Stimulated activated CD8-positive, alpha-beta memory T cell treated with anti-CD3 and anti-CD28 coated beads, Interleukin-4, amount 100 ng/mL, for 48 hours (primary cell): ENCODE measurements at places on chromosomes 7 and 10.

- DNase-seq: no peak
Observed at GRCh38 chr10:7488418-7488829, 77.6 kb upstream of the SFMBT2 start.

- DNase-seq: no peak
Observed at GRCh38 chr7:20779041-20779440, 7.6 kb downstream of the SP8 start.

GRCh38 chr7:6197801-6198551, 74.4 kb downstream of the CYTH3 start:
- DNase-seq: no peak

GRCh38 chr10:60105295-60105695, 198.9 kb upstream of the CCDC6 start:
- no peak for DNase-seq

DNA sequence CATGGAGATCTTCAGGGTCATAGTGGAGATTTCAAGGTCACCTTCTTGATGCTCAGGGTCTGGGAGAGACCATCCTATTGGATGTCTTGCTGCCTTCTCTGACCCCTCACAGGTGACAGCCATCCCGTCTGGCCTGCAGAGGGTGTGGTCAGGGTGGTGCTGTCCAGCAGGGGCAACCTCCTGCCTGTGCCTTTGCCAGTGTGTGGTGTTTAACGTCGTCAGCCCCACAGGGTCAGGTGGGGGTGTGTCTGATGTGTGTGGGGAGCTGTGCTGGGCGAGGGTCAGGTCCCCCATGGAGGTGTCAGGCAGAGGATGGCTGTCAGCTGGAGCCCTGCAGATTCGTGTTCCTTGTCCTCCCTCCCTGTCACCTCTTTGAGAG, 16.5 kb downstream of the ADCY1 start:
- no peak for DNase-seq

DNA sequence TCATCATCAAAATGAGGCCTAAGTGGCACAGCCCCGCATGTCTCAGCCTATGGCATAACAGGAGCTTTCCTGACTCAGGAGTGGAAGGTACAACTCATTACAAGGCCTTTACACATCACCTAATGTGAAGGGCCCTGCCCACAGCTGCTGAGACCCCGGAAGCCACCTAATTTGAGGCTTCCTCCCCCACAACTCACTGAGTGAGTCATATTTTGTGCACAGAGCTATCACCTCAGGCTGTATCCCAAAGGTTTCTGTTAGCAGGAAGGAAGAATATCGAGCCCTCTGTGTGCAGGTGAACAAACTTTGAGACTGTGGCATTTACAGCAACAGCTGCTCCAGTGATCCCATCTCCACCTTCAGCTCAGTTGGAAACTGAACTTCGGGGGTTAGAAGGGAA, 20.6 kb downstream of the HTR5A start:
- DNase-seq: peak; percentile 54

DNA sequence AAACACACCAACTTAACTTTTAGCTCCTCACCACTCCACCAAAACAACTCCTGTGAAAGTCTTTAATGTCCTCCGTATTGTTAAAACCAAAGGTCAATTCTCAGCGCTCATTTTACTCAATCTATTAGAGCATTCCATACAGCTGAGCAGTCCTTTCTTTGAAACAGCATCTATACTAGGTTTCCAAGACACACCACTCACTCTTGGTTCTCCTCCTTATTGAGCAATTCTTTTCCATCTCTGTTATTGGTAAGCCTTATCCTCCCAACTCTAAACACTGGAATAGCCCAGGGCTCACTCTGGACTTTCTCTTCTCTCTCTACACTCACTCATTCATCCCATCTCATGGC, 34.9 kb downstream of the COA1 start:
- DNase-seq: no peak

DNA sequence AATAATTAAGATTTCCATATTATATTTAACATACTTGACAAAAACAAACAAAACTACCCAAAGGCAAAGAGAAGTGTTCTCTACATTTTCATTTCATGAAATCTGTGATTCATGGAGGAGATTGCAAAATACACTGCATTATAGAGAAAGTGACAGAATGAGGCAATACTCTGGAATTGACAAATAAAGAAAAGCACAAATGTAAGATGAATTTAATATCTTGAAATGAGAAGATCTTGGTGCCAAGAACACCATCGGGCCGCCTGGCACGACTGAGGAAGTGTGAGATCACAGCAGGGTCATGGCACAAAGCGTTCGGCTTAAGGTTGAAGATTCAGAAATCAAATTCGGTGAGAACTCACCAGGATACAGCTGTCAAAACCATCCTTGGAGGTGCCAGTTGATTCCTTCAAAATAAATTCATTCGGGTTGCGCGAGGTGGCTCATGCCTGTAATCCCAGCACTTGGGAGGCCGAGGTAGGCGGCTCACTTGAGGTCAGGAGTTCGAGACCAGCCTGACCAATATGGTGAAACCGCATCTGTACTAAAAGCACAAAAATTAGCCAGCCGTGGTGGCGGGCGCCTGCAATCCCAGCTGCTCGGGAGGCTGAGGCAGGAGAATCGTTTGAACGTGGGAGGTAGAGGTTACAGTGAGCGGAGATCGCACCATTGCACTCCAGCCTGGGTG, 174.0 kb upstream of the PFKP start:
- DNase-seq: no peak

- DNase-seq: no peak
Observed at GRCh38 chr10:90126256-90126595, 424.8 kb downstream of the KIF20B start.

GRCh38 chr7:47400741-47401206, 181.1 kb downstream of the TNS3 start:
- no peak for DNase-seq

DNA sequence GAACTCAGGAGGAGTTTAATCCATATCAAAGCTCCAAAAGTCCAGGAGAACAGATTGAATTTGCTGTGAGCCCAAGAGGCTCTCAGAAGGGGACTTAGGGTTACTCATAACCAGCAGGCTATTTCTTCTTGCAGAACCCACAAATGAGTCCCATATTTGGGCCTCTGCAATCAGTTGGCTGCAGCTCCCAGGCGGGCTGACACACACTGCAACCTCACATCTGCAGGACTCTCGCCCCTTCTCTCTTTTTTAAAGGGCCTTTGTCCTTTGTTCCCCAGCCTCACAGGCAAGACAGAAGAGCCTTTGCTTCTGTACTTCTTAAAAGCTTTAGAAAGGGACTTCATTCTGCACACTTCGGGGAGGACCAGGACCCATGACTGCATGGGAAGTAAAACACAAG, 26.7 kb downstream of the CREB3L2 start:
- no peak for DNase-seq

DNA sequence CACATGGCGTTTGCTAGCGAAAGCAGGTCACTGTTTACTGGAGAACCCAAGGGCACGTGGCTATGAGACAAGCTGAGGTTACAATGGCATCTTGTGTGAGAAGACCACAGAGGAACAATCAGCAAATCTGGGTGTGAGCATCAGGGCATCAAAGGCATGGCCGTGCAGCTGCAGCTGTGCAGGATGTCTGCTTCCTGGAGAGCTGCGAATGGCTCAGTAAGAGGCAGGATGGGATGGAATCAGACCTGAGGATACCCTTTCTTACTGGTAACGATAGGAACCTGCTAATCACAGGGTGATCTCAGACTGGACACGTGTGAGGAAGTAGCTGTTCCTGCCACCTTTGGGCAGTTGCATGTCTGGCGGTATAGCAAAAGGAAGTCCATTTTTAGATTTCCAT, 119.5 kb downstream of the RNF216 start:
- no peak for DNase-seq

GRCh38 chr10:45581582-45582385, 90.8 kb downstream of the ZFAND4 start:
- DNase-seq: no peak

DNA sequence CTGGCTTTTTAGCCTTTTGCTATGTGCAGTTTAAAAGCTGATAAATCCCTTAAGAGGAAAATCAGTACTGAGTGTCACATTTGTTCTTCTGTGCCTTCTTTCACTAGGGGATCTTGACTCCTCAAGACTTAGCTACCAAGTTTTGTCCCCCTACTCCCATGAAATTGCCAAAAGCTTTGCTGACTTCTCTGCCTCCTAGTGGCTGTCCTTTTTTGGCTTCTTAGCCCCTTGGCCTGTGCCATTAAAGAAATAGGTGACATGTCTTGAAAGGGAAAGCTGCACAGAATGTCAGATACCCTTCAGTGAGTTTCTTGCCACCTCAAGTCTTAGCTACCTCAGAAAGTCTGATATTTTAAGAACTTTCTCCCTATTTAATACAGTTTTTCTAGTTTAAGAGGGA, 10.5 kb downstream of the MKLN1 start:
- DNase-seq: no peak

- no peak for DNase-seq
Observed at GRCh38 chr7:111887734-111888133, 318.5 kb downstream of the DOCK4 start.

DNA sequence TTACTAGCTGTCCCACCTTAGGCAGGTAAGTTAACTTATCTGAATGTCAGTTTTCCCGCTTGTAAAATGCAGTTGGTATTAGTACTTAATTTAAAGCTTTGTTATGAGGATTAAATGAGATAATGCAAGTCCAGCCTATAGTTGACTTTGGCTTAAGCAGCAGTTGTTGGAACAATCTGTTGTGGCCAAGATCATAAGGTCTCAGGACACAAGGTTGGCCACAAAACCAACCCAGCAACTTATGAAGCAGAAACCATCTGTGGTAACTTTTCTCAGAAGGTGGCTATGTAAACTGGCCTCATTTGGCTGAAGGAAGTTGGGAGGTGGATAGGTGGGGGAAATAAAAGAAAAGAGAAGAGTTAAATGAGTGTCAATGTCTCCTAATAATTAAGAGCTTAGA, 29.4 kb downstream of the ENTPD1 start:
- no peak for DNase-seq

- DNase-seq: no peak
Observed at GRCh38 chr10:122020226-122020625, 31.3 kb downstream of the TACC2 start.

GRCh38 chr7:46970476-46970875, 611.4 kb downstream of the TNS3 start:
- no peak for DNase-seq

- DNase-seq: no peak
Observed at GRCh38 chr10:132945894-132946255, 3.5 kb upstream of the CFAP46 start.

GRCh38 chr10:32976338-32976737, 18.3 kb upstream of the ITGB1 start:
- DNase-seq: no peak

DNA sequence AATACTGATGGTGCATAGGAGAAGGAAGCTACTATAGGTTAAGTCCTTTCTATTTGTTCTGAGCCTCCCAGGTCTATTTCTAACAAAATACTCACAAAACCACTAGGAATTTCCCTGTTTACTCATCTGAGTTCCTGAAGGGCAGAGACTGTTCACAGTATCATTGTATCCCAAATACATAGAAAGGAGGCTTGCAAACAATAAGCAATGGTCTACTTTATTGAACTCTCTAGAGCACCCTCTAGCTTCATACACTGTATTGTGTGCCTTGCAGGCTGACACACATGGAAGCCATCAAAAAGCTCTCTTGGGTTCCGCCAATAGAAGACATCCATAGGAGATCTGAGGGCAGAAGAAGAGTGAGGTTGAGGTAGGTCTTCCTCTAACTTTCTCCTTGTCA, 826.1 kb downstream of the GRM8 start:
- no peak for DNase-seq

- DNase-seq: no peak
Observed at GRCh38 chr7:74253835-74254128, 417 bp downstream of the RFC2 start.

GRCh38 chr10:73900064-73900463, 10.9 kb upstream of the PLAU start:
- no peak for DNase-seq
